ENCODE measurements at places on chromosomes 5 and 9. TPM values are rescaled to one million over a fixed set of nuclear protein-coding genes. Genes with fewer than 3 reads are reported as not detected.

DNA sequence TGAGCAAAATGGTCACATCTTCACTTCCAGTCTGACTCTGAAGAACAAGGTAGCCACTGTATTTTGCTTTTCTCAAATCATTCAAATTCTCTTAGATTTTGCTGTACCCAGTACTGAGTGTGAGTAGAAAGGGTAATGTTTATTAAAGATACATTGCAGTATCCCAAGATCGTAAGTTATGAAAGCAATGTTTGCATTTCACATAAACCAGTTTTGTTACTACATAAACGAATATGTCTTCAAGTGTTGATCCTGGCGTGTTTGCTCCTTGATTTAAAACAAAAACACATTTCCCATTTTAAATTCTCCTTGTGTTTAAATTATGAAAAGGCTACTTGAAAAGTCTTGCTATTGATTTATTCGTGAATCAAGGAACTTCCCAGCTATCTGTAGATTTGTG is 22.0 kb downstream of the SNX30 start:
- no peak for DNase-seq
- no peak overlapping the region for H3K4me3 ChIP-seq
- H3K36me3 ChIP-seq, result peaks cover 23% of the 10 kb centered on the region
- H3K27ac ChIP-seq, result no peak overlapping the region
- H3K4me1 ChIP-seq, result peaks cover 36% of the 10 kb centered on the region
- no peaks in the 10 kb centered on the region for H3K27me3 ChIP-seq

- H3K36me3 ChIP-seq, result peaks cover 8% of the 10 kb centered on the region
- no peaks in the 10 kb centered on the region for H3K4me1 ChIP-seq
- H3K27ac ChIP-seq, result no peak overlapping the region
- no peak for DNase-seq
- no peak overlapping the region for H3K4me3 ChIP-seq
These were observed 41.0 kb downstream of the FXN start for GRCh38 chr9:69076550-69076949.

DNA sequence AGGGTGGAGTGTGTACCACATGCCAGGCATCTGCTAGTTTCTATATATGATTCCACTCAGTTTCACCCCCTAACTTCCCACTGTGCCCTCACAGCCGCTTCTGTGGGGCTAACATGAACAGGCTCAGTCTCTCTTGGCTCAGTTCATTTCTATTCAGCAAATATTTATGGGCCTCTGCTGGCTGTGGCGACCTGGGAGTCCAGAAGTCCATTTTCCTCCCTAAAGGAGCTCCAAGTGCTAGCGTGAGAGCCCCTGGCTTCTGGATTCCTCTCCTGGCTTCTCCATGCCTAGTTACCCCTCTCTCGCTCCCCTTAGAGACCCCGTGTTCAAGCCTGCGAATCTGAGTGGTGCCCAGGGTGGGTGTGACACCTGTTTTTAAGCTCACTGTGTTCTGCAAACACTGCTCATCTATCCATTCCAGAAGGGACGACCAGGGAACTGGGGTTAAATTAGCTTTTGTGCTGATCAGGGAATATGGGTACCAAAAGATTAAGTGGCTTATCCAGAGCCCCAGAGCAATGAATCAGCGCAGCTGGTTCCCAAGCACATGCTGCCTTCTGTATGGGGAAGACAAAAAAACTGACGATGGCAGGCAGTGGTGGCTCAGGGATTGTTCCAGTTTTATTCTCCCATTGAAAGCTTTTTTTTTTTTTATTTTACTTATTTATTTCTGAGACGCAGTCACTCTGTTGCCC is 57.6 kb downstream of the HMCN2 start:
- no peak overlapping the region for H3K27ac ChIP-seq
- DNase-seq, result no peak
- no peaks in the 10 kb centered on the region for H3K4me1 ChIP-seq
- H3K27me3 ChIP-seq, result peaks cover 4% of the 10 kb centered on the region

- peaks cover 19% of the 10 kb centered on the region for H3K36me3 ChIP-seq
- H3K4me1 ChIP-seq, result peaks cover 25% of the 10 kb centered on the region
- H3K4me3 ChIP-seq, result no peak overlapping the region
- H3K27me3 ChIP-seq, result no peaks in the 10 kb centered on the region
These were observed 83.8 kb downstream of the PRRT1B start for GRCh38 chr9:131629226-131629500.

ZNF483 gene
- total RNA-seq, result 7.8 TPM

TSSK1B gene
- total RNA-seq, result not detected

Measured in activated naive CD8-positive, alpha-beta T cell treated with anti-CD3 and anti-CD28 coated beads, Interleukin-2, amount 10 ng/mL, durations not matched to agents 7 days and 5 days (primary cell).